ENCODE measurements at places on chromosomes 1 and 21.

DNA sequence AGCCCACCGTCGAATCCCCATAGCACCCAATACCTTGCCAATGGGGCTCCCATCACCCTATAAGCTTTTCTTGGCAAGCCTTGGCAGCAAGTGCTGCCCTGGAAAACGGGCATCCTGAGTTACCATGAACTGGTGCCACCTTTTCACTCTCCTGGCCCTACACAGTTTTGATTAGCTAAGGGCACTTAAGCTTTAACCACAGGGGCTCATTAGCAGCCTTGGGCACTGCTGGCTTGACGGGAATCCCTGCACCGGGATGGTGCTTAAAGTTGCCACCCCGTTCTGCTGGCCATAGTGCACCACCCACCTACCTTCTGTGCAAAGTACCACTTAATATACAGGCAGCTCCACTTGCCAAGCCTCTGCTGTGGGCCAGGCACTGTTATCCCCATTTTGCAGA, 13.7 kb downstream of the PARS2 start:
- DNase-seq = no peak

GRCh38 chr1:246066573-246066972, 440.5 kb downstream of the SMYD3 start:
- no peak for DNase-seq

DNA sequence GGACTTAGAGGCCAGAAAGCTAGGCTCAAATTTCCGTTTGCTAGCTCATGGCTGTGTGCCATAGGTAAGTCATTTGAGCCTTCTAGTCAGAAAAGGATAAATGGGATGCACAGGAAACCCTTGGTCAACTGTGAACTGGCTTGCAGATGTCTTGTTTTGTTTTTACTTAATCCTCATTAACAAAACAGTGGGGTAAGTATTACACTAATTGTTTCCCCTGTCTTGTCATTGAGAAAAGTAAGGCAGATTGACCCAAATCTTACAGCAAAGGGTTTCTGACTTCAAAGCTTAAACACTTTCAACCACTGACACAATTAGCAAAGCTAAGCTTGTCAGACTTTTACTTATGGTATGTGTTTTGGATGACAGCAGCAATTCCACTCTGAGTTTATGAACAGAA, 291.3 kb downstream of the NTNG1 start:
- no peak for DNase-seq

DNA sequence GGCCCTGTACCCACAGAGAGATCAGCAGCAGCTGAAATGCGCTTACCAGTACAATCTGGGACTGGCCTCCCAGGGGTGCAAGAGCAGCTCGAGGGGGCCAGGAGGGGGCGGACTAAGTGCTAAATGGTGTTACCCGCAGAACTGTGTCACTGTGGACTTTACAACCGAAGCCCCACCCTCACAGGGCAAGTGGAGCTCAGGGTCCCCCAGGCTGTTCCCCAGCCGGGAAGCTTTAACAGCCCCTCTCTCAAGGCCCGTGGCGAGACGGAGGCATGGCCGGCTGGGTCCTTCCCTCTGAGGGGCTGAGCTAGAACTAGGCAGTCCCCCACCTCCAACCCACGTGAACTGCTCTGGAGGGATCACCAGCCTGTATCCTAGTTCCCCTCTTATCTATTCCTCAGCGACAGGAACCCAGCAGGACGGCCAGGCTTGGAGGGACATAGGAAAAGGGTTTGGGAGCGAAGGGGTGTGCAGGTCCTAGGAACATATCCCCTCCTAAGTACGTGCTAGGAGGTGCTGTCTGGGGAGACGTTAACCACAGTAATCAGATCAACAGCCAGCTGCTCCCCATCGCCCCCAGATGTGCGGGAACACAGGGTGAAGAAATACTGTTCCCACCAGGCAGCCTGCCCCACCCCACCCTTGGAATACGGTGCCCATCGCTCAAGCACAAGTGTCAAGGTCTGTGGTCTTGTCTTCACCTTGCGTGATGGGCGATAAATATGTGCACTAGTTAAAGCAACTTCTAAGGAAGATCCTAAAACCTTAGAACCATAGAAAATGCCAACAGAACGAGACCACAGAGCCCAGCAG, 24.4 kb downstream of the ZBTB17 start:
- no peak for DNase-seq

DNA sequence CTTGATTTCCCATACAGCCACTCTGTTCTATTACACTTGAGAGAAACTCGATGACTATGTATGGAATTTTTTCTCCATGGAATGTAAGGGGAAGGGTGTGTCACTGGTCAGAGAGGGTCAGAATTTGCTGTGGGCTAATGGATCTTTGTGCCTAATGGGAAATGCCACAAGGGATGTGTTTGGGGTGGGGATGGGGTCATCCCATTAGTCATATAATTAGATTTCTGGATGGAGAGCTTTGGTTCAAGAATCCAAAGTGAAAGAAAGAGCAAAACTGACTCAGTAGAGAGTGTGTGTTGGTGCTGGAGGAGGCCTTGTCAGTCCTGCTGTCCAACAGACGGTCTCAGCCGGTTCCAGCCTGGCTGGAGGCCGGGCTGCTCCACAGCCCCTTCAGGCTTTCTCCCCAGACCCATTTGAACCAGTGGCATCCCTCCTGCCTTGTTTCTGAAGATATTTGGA, 86.4 kb downstream of the LAMC2 start:
- no peak for DNase-seq

- no peak for DNase-seq
Observed at GRCh38 chr1:8780405-8780804, 37.0 kb downstream of the RERE start.

- DNase-seq = no peak
Observed at GRCh38 chr1:229199261-229200243, 71.4 kb upstream of the RAB4A start.

DNA sequence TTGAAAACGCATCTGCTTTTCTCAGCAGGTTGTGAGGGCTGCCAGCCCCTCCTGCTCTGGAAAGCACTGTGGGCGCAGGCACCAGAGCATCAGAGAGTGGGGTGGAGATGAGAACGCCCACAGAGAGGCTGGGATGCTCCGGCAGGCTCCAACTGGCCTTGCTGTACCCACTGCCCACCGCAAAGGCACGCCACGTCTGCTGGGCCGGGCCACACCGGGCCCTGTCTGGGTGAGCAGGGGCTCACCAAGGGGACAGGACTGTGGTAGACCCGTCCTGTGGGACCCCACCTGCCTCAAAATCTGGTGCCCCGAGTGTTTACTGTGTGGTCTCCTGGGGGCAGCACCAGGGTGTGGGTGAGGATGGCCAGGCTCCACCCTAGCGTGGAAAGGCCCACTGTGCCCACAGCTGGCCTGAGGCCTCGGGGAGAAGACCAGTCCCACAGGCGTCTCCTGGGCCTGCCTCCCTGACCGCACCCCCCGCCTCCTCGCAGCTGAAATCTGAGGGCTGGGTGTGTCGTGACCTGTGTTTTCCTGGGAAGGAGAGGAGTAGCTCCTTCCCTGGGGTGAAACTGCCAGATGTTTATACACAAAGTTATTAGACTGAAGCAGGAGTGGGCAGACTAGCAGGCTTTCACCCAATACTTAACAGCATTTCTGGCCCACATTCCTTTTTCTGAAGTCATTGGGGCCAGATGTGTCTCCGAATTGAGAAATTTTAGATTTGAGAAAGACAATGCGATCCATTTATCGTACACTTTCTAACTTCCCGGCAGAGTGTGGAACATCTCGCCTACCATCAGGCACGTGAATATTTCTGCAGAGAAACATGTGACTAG, 53.8 kb downstream of the STUM start:
- no peak for DNase-seq

- DNase-seq = no peak
Observed at GRCh38 chr1:22289307-22289995, 146.6 kb upstream of the WNT4 start.

- no peak for DNase-seq
Observed at GRCh38 chr1:114428083-114428754, 82.8 kb downstream of the TRIM33 start.

DNA sequence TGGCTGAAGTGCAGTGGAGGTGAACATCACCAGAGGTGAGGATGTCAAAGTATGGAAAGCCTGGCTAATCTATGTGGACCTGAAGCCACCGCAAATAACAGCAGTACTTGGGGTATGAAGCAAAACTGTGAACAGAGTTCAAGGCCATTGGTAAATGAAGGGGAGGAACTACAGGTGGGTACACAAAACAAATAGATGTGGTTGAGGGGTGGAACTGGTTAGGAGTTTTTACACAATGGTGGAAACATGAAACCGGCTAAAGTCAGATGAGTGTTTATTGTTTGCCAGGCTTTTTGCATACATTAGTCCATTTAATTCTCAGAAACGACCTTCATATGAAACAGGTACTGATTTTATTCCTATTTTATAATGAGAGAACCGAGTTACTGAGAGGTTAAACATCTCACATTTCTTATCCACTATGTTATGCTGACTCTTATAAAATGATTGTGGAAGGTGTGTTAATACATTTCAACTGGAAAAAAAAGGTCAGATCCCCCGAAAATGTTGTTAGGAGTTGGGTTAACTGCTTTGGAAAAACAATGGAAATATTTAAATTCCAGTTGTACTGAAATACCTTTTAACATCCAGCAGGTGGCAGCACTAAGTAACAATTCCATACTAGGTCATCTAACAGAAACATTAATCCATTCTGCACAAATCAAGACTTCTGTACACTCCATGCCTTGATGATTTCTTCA, 44.3 kb upstream of the GTF2B start:
- no peak for DNase-seq

- DNase-seq = no peak
Observed at GRCh38 chr21:45364468-45365185, 40.3 kb upstream of the COL18A1 start.

DNA sequence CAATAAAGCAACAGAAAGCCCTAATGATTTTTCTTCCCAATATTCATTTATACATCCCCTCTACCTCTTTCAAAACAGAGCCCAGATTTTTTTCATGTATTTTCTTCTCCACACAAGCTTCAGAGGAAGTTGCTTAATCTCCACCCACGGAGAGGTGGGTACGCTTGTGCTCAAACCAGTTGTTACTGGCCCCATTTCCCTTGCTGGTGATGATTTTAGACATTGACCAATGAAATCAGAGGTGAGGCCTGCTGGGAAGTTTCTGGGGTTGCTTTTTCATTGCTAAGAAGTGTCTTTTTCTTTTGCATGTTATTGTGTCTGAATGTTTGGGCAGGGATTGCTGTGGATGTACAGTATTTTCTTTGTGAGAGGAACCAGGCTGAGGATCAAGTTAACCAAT, 448.1 kb upstream of the B3GALT2 start:
- DNase-seq = no peak

GRCh38 chr1:197917805-197918651, 856 bp downstream of the LHX9 start:
- no peak for DNase-seq

GRCh38 chr1:54051933-54052430, 1.0 kb downstream of the TMEM59 start:
- DNase-seq = no peak

DNA sequence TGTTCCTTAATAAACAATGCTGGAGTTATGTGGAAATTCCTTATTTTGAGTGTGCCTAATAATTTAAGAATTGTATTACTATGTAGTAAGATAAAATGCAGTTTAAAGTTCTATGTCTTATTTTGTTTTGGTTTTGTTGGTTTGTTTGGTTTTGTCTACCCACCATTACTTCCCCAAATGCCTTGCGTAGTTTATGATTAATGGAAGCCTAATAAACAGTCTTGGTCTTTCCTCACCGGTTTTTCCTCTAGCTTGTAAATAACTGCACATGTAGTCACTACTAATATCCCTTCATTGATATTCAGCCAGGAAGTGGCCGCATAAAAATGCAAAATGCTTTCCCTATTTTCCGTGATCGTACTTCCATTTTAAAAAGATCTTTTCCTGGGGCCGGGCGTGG, 2.9 kb downstream of the SDCCAG8 start:
- no peak for DNase-seq

DNA sequence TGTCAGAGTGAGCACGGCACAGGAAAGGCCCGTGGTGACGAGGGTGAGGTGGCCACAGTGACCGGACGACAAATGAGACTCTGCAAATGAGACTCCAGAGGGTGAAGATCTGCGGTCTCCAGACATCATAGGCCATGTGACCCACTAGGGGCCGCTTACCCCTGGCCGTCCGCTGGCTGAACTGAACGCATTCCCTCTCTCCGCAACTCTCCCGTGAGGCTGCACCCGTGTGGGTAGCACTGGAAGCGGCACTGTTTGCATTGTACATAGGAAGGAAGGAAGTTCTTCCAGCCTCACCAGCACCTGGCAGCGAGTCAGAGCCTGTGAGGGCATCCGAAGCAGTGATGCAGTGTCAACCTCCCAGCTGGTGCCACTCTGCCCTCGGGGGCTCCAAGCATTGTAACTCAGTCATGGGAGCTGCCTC, 23.6 kb upstream of the SPSB1 start:
- DNase-seq = no peak

DNA sequence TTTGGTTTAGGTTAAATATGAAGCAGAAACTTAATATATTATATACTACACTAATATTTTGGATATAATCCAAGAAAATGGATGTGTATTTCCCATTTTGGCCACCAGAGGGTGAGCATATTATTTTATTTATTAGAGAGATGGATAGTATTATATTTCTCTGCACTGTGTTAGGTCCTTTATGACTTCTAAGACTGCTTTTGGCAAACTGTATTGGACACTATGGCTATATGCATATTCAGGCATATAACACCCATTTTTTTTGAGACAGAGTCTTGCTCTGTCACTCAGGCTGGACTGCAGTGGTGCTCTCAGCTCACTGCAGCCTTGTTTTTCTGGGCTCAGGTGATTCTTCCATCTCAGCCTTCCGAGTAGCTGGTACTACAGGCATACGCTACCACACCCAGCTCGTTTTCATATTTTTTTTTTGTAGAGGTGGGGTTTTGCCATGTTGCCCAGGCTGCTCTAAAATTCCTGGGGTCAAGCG, 17.8 kb upstream of the PGM1 start:
- no peak for DNase-seq

DNA sequence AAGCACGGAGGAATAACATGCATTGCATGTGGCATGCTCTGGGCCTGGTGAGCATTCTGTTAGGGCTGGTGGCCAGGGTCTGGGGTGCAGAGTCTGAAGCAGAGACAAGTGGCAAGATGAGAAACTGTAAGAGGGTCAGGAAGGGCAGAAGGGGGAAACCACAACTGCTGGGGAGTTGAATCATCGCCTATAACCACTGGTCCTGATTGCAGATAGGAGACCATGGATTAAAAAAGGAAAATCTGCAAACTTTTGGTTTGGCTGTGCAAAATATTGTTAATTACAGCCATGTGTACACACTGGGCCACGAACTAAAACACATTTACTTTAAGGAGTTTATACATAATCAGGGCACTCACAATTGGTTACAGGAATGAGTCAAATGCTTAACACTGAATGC, 76.6 kb downstream of the TGFBR3 start:
- no peak for DNase-seq

GRCh38 chr1:206010060-206010459, 6.9 kb upstream of the RAB7B start:
- no peak for DNase-seq

DNA sequence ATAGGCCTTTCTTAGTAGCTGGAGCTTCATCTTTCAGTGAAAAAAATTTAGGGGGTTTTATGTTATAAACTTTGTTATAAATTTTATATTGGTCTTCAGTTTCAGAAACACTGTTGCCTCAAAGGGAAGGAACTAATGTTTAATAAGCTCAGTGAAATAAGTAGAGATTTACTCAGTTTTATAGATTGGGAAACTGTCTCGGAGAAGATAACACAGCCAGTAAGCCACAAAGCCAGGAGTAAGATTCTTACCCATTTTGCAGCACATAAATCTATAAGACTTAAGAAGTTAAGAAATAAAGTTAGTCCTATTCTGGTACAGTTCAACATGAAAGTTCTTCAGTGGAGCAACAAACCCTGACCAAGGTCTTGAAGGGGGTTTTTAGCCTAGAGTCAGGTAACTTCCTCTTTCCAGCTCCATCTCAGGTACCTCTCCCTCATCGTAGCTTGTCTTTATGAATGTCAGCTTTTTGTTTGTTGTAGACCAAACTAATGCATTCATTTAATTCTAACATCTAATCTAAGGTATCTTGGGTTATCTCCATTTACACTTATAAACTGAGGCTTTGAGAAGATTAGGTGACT, 3.3 kb downstream of the KPNA6 start:
- no peak for DNase-seq

Data from activated CD8-positive, alpha-beta memory T cell treated with anti-CD3 and anti-CD28 coated beads for 1 hour (primary cell).